Effector CD8-positive, alpha-beta T cell (primary cell): ENCODE measurements at places on chromosomes 6 and 20.

DNA sequence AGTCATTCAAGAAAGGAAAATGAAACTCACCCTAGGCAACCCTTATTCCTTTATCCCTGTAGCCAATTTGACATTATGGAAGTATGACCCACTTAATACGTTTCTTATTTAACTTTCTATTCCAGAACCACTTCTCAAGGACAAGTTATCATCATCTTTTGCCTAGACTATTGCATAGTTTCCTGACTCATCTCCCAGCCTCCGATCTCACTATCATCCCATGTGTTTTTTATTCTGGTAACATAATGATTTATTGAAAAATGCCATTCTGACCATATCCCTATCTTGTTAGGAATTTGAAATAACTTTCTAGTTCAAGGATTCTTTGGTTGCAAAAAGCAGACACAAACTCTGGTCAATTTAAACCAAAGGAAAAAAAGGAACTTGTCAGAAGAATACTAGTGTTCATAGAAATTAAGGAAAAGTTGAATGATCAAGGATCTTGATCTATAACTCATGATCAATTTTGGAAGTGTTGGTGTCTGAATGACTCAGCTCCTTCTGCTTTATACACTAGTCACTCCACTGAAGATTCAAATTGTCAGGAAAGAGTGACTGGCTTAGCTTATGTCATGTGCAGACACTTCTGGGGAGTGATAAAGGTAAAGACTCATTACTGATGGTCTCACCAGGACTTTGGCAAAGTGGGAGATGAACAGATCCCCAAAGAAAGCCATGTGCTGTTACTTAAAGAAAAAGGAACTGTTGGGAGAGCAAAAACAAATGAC lies 8.5 kb upstream of the TINAG start:
- DNase-seq: no peak

GRCh38 chr6:25359191-25359861 lies 80.2 kb downstream of the CARMIL1 start:
- no peak for DNase-seq

DNA sequence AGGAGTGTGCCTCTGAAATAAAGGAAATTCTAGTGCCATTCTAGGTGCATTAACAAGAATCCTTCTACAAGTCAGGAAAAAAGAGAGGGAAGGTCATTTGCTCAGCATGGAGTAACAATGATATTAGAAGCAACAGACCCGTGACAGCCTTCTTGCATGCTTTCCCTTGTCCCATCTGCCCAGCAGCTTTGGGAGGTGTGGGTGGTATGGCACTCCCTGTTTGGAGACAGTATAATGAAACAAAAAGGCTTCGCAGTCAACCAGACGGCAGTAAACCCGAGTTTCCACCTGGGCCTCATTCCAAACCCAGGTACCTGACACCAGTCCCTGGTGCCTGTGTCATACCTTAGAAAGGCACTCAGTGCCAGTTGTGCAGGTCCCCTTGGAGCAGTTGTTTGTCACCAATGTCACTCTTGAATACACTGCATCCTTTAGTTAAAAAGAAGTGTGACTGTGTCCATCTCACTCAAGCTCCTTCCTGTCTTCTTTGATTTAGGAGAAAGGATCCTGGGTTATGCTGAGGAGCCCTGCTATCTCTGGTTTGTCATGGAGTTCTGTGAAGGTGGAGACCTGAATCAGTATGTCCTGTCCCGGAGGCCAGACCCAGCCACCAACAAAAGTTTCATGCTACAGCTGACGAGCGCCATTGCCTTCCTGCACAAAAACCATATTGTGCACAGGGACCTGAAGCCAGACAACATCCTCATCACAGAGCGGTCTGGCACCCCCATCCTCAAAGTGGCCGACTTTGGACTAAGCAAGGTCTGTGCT lies 14.7 kb downstream of the STK35 start:
- no peak for DNase-seq

DNA sequence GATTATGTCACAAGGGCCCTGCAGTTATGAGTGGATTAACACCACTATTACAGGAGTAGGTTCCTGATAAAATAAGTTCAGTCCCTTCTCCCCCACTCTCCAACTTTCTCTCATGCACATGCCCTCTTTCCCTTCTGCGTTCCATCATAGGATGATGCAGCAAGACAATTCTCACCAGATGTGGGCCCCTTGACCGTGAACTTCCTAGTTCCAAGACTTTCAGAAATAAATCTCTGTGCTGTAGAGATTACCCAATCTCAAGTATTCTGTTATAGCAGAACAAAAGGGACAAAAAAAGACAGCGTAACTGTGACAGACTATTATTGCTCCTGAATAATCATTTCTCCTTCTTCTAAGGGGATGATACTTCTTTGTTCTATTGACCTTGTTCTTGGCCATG lies 33.8 kb upstream of the TMEM244 start:
- no peak for DNase-seq

DNA sequence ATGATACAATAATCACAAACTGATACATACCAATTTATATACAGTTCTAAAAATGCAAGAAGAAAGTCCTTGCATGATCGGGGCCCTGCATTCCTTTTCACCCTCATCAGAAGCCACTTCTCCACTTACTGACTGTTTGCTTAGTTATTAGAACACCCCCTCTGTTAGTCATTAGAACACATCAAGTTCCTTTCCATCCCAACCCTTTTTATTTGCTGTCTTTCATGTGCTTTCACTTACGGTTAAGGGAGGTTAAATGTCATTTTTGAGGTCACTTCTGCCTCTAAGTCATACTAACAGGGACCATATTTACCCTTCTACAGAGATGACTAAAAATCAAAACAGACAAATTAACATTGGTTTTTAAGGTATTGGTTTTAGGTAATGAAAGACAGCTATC lies 149.1 kb downstream of the LMBRD1 start:
- no peak for DNase-seq

- DNase-seq: no peak
These were observed 89.3 kb upstream of the AHI1 start for GRCh38 chr6:135586844-135587243.

DNA sequence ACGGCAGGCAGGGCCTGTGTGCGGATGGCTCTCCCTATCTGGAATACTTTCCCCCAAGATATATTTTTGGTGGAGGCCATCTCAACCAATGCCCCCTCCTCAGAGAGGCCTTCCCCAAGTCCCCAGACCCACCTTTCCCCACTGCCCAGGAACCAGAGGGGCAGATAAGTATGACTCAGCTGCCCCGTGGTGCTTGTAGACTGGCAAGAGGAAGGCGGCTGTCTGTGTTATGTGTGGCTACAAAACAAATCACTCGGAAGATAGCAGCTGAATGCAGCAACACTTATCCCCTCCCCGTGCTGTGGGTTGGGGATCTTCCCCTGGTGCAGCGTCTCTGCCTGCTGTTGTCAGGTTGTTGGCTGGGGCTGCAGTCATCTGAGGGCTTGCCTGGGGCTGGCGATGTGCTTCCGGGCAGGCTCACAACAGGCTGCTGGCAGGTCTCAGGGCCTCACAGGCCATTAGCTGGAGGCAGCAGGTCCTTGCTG lies 7.1 kb downstream of the NPEPL1 start:
- DNase-seq: no peak

GRCh38 chr6:167094820-167095637 lies 27.9 kb upstream of the CCR6 start:
- no peak for DNase-seq

DNA sequence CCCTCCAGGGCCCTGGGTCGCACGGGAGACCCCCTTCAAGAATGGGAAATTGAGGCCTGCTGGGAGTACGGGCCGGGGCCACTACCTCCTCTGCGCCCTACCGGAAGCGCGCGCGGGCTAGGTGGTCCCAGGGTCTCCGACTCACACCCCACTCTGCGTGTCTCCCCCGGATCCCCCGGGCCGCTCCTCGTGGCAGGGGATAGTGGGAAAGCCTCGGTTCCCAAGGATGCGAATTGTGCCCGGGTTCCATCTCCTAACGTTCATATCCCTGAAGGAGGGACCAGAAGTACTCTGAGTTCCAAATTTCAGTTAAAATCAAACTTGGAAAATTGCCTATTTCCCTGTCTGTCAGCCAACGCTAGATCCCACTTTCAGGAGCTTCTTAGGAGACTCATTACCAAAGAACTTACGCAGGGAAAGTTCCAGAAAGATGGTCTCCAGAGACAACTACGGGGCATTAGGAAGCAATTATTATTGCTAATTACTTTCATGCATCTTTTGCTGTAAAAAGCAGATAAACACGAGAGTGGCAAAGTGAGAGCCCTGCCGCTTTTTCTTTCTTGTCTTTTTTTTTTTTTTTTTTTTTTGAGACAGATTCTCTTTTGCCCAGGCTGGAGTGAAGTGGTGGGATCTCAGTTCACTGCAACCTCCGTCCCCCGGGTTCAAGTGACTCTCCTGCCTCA lies 858 bp downstream of the FAM83D start:
- no peak for DNase-seq

DNA sequence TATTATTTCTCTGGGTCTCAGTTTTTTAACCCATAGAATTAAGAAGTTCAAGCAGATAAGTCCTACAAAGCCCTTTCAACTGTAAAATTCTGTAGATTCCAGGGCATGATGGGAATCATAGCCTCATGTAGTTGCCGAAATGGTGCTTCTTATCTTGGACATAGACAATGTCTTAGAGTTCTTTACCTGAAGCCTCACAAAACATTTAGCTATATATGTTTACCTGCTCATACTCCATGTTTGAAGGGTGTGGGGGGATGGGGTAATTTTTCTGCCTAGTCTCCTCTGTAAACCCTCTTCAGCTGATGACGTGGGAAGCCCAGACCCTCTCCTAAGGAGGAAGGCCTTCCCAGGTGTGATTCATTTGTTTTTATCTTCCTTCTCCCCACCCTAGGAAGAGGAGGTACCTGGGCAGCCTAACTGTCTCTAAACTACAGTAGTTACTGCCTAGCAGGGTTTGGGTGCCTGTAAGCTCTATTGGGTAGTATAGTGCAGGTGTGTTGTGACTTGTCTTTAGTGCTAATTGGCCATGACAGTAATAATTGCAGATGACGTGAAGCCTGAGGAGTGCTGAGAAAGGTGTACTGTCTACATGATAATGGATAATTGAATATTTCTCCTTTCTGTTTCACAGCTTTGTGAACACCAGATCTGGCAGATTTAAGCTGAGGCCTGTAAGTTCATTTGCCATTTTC lies 230.8 kb downstream of the TFAP2B start:
- DNase-seq: no peak

DNA sequence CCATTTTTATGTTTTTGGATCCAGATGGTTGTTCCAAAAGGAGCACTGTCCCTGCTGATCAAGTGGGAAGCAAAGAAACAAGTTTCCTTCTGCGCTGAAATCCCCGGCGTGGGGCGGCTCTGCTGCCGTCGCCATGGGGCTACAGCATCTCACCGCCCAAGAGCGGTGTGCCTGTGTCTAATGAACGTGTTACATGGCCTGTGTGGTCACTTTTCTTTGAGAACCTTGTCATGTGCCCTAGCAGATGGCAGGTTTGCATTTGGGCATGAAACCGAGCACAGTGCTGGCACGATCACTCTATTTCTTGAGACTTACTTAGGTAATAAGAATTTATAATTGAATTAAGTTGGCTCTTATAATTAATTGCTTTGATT lies 51.9 kb downstream of the ZDHHC14 start:
- DNase-seq: no peak

DNA sequence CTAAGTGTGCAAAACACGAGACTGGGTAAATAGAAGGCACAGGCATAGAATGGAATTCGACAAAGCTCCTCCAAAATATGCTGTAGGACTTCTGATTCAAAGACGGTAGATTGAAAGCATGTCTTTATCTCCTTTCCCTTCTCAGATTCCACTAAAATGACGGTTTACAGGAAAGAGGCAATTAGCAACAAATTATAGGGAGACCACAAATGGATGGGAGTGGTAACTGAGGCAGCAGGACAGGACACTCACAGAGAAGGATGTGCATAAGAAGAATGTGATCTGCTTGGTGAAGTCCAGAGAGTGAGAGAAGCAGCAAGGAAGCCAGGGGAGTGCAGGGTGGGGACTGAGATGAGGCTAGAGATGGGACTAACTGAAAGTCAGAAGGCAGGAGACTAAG lies 113.4 kb upstream of the MRPS10 start:
- DNase-seq: no peak

DNA sequence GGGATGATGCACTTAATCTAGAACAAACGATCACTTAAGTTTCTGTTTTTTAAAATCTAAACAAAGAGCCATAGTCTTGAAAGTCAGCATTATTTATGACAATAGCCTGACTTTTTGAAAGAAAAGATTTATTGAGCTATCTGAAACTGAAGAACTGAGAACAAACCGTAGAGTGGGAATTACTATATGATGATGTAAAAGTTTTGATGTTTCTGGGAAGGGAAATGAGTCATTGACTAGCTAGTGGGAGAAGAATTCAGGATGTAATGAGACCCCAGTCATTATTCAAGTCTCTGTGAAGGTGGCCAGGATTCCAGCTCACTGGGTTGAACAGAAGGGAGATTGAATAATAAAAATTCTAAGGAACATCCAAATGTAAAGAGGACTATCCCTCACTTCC lies 83.4 kb upstream of the FABP7 start:
- DNase-seq: no peak

DNA sequence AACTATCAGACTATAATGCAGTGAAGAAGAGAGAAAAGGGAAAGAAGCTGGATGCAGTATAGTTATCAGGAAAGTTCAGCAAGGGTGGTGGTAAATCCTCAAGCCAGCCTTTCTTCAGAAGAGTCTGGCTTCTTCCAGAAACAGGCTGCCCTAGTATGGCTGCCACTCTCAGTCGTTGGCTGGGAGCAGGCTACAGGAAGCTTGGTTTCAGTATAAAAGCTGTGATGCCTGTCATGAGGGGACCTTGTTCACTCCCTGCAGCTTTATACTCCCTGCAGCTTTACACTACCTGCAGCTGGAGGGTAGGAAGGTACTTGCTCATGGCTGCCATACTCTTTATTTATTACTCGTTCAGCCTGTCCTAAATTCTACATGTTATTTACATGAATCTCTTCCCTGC lies 63.3 kb upstream of the ARHGAP18 start:
- no peak for DNase-seq

- DNase-seq: no peak
These were observed 111.7 kb downstream of the THBS2 start for GRCh38 chr6:169141671-169142537.
